Suppressor macrophage treated with lipopolysaccharide for 1 hour (primary cell): ENCODE measurements at places on chromosomes 3 and 15.

DNA sequence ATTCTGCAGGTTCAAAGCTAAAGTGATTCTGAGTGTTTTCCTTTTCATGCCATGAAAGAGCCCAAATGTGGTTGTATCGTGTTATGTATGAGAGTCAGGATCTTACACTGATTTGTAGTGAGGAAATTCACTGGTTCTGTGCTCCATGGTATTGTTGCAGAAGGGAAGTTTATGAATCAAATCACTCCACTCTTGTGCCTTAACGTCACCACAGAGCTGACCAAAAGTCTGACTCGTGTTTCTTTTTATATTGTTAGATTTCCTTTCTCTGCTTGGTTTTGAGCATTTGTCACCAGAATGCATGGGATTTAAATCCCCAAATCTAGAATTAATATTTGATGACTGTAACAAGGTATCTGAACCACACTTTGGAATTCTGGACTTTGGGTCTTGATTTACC lies 29.1 kb upstream of the SLC30A4 start:
- peak; percentile 62 for DNase-seq

- DNase-seq, result peak; percentile 11
Measured at GRCh38 chr3:59783468-59783988, 733.7 kb upstream of the CFAP20DC start.

DNA sequence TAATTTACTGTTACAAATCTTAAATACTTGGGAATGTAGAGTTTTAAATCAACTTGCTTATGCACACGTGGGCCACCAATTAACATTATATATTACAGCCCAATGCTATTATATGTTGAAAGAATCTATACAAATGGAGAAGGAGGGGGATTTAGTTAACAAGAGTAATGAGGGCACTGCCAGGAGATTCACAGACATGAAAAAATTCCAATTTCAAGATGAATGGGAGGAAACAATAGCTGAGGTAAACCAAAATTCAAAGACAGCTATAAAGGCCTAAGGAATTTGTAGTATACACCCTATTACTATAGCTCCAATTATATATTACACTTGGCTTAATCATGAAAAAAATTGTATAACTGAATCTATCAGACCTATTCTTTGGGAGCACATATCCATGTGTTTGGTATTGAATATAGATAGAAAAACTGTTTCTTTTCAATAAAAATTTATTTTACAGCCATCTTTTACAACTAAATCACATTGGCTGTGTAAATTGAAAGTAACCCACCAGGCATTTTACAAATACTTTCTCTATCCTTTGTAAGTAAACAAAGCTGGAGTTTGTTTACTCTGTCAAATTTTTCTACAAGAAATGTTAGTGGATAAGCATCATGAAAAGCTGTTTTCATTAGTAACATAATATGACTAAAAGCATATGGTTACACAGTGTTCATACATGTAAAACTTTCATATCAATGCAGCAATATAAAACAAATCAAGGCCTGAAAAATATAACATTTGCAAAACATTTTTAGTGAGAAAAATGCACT lies 1045.8 kb downstream of the ROBO1 start:
- DNase-seq, result no peak

- DNase-seq, result no peak
Measured at GRCh38 chr3:161422171-161422700, 50.9 kb upstream of the SPTSSB start.

GRCh38 chr3:88528494-88528893 lies 378.7 kb downstream of the C3orf38 start:
- no peak for DNase-seq

DNA sequence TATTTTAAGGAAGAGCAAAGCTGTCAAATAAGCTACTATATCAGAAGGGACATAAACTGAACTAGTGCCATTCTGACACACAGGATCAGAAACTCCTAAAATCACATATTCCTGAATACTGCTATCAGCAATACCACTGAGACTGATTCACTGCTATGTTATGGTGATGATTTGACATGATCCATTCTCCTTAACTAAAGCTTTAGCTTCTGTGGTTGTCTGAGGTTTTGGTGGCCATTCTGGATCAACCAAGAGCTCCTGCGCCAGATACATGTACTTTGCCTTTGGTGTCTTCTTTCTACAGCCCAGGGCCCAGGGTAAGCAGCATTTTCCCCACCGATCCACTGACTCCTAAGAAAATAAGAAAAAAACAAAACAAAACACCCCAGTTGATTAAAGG lies 6.7 kb upstream of the GP5 start:
- DNase-seq, result no peak

DNA sequence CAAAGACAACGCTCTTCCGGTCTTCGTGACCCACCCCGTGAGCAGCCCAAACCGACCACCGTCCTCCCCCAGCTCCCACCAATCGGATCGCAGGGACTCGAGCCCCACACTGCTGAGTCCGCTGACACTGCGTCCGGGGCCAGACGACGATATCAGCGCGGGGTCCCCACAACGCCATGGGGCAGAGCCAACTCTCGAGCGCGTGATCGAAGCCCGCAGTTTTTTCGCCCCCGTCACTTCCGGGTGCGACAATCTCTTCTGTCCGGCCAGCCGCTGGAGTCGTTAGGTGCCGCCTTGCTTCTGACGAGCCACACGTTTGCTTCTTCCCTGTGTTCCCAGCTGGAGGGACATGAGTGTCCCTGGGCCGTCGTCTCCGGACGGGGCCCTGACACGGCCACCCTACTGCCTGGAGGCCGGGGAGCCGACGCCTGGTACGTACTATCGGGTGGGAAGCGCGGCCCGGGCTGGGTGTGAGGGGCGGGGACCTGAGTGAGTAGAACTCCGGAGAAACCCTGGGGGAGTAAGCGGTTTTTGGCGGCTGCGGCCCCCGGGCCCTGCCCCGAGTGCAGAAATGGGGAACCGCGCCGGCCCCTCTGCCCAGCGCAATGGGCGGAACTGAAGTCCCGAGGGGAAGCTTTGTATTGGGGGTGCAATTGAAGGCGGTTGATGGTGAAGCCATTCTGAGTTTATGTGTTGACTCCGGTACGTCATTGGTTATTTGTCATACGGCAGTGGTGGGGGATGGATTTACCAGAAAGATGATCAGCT lies at the start of gene BLOC1S6:
Gene BLOC1S6 (plus strand): TSS at position 285 of the 768 bp plus-strand sequence. CDS start 65 bp downstream, at position 350.
- DNase-seq, result peak; percentile 96
